ENCODE measurements at places on chromosomes 5 and 9. TPM values are rescaled to one million over a fixed set of nuclear protein-coding genes. Genes with fewer than 3 reads are reported as not detected.

The MEIKIN gene
- not detected for polyA plus RNA-seq

The STX17 gene
- 11.3 TPM for polyA plus RNA-seq

The WDR38 gene
- not detected for polyA plus RNA-seq

The RNF183 gene
- polyA plus RNA-seq, result not detected

The BAAT gene
- not detected for polyA plus RNA-seq

The TMEM215 gene
- polyA plus RNA-seq, result not detected

The CYSRT1 gene
- polyA plus RNA-seq, result 0.54 TPM

The LHX6 gene
- 0.60 TPM for polyA plus RNA-seq

- no peaks in the 10 kb centered on the region for H3K36me3 ChIP-seq
- peaks cover 4% of the 10 kb centered on the region for H3K4me1 ChIP-seq
- no peak overlapping the region for H3K27ac ChIP-seq
- H3K4me3 ChIP-seq, result no peak overlapping the region
- no peak for DNase-seq
- no peaks in the 10 kb centered on the region for H3K27me3 ChIP-seq
Observed at GRCh38 chr5:124839371-124839998, 93.0 kb upstream of the ZNF608 start.

DNA sequence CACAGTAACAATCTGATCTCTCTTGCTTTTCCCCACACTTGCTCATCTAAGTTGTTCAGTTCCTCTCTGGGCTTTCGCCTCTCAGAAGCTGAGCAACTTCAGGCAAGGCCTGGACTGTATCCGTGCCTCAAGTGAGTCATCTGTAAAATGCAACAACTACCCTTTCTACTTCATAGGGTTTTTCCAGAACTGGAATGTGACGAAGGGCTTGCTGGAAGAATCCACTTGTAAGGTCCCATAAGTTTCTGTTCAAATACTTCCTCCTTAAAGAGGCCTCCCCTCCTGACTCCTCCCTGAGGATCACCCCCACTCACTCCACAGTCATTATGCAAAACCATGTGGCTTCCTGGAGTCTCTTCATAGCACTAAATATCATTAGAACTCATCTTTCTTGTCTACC lies 17.5 kb upstream of the INSYN2B start:
- DNase-seq, result no peak
- H3K36me3 ChIP-seq, result no peaks in the 10 kb centered on the region
- no peak overlapping the region for H3K27ac ChIP-seq
- no peaks in the 10 kb centered on the region for H3K4me1 ChIP-seq
- H3K4me3 ChIP-seq, result no peak overlapping the region
- no peaks in the 10 kb centered on the region for H3K27me3 ChIP-seq

GRCh38 chr9:84756731-84757130 lies 87.2 kb downstream of the NTRK2 start:
- no peaks in the 10 kb centered on the region for H3K4me1 ChIP-seq
- no peak overlapping the region for H3K4me3 ChIP-seq
- H3K27me3 ChIP-seq, result no peaks in the 10 kb centered on the region

- H3K4me1 ChIP-seq, result no peaks in the 10 kb centered on the region
- DNase-seq, result no peak
- H3K27me3 ChIP-seq, result no peaks in the 10 kb centered on the region
- H3K36me3 ChIP-seq, result no peaks in the 10 kb centered on the region
Observed at GRCh38 chr5:130720355-130720754, 444.7 kb downstream of the HINT1 start.

- DNase-seq, result peak; percentile 52
- no peak overlapping the region for H3K27ac ChIP-seq
- H3K27me3 ChIP-seq, result peaks cover 12% of the 10 kb centered on the region
- H3K36me3 ChIP-seq, result no peaks in the 10 kb centered on the region
Observed at GRCh38 chr5:187042-187431, 4.3 kb upstream of the LRRC14B start.

GRCh38 chr5:66616520-66617225 lies 20.5 kb downstream of the MAST4 start:
- no peak overlapping the region for H3K4me3 ChIP-seq
- no peaks in the 10 kb centered on the region for H3K4me1 ChIP-seq
- H3K27ac ChIP-seq, result no peak overlapping the region
- H3K27me3 ChIP-seq, result no peaks in the 10 kb centered on the region
- no peaks in the 10 kb centered on the region for H3K36me3 ChIP-seq

DNA sequence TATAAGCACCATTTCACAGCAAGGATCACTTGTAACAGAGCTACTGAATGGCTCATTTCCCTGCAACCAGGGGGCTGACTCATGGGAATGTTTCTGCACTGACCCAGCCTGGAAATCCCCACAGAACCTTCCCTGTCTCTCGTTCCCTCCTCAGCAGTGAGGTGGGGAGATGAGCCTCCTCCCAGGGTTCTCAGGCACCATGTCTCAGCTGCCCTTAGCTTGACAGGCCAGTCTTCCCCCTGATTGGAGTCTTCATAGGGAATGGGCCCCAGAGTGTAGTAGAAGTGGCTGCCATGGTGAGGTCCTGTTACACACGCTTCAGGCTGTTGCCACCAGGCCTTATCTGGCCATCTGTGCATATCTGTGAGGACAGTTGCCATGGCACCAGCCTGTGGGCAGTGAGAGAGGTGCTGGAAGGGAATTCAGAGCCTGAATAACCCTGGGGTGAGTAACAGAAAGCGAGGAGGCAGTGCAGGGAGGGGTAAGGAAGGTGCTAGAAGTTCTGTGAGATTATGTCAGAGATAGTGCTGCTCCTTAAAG lies 324.4 kb downstream of the ENC1 start:
- H3K36me3 ChIP-seq, result no peaks in the 10 kb centered on the region
- H3K27ac ChIP-seq, result no peak overlapping the region
- H3K4me3 ChIP-seq, result no peak overlapping the region
- no peaks in the 10 kb centered on the region for H3K27me3 ChIP-seq
- no peaks in the 10 kb centered on the region for H3K4me1 ChIP-seq

GRCh38 chr5:30502277-30502676 lies 691.2 kb upstream of the CDH6 start:
- no peaks in the 10 kb centered on the region for H3K27me3 ChIP-seq
- no peaks in the 10 kb centered on the region for H3K36me3 ChIP-seq
- no peak for DNase-seq

DNA sequence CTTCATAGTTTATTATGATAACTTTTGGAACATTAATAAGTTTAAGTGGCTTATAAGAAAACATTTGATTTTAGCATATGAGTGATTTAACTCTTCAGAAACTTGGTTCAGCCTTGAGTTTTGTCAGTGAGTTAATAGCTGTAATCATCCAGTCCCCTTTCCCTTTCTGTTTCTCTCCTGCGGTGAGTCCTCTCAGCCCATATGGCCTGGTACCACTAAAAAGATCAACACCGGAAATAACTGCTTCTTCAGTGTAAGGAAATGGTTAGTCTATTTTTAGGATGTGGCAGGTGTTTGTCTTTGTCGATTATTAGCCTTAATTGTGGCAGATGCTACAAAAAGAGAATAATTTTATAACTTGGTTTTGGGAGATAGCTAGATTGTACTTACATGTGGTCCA lies 120.2 kb upstream of the GRHPR start:
- H3K4me3 ChIP-seq, result no peak overlapping the region
- no peaks in the 10 kb centered on the region for H3K36me3 ChIP-seq
- H3K4me1 ChIP-seq, result no peaks in the 10 kb centered on the region
- no peaks in the 10 kb centered on the region for H3K27me3 ChIP-seq

GRCh38 chr5:90546216-90546837 lies 12.3 kb upstream of the ADGRV1 start:
- H3K4me1 ChIP-seq, result no peaks in the 10 kb centered on the region
- DNase-seq, result no peak
- no peak overlapping the region for H3K4me3 ChIP-seq
- H3K27me3 ChIP-seq, result no peaks in the 10 kb centered on the region
- H3K27ac ChIP-seq, result no peak overlapping the region

- H3K27ac ChIP-seq, result no peak overlapping the region
- no peaks in the 10 kb centered on the region for H3K36me3 ChIP-seq
- no peaks in the 10 kb centered on the region for H3K4me1 ChIP-seq
- no peaks in the 10 kb centered on the region for H3K27me3 ChIP-seq
- DNase-seq, result peak; percentile 76
Observed at GRCh38 chr9:74777136-74777879, 110.4 kb downstream of the TRPM6 start.

GRCh38 chr5:171306166-171306565 lies 2.9 kb upstream of the TLX3 start:
- peaks cover 74% of the 10 kb centered on the region for H3K27me3 ChIP-seq
- H3K36me3 ChIP-seq, result no peaks in the 10 kb centered on the region
- no peak overlapping the region for H3K27ac ChIP-seq
- no peak overlapping the region for H3K4me3 ChIP-seq
- DNase-seq, result no peak

GRCh38 chr9:37801287-37801850 lies 772 bp downstream of the DCAF10 start:
- peak overlapping the region; percentile 91 for H3K27ac ChIP-seq
- peak overlapping the region; percentile 96 for H3K4me3 ChIP-seq
- no peaks in the 10 kb centered on the region for H3K27me3 ChIP-seq
- peaks cover 21% of the 10 kb centered on the region for H3K4me1 ChIP-seq
- DNase-seq, result no peak

DNA sequence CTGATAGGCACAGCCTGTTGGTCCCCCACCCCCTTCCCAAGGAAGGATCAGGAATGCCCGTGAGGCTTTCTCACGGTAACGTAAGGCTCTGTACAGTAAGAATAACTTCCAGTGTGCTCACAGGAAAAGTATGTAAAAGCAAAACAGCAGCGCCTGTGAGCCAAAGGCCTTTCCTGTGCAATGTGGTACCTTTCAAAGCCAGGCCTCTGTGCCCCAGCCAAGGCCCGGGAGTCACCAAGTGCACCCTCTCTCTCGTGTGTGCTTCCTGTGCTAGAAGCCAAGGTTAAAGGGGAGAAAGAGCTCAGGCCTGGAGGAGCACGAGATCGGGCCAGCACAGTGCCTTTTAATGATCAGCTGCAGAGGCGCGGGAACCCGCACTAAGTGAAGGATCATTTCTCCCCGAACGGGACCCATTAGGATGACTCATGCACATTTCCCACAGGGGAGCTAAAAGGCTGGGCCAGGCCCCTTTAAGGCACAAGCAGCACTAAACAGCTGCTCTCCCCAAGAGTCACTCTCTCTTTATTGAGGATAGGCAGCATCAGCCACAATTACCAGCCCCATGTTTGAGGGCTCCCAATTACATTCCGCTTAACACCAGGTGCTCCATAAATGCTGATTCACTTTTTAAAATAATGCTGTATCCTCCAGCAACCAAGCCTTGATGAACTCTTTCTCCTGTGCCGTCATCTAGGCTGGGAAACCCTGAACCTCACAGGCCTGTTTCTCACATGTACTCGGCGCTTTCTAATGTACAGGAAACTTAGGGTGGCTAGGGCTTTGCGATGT lies 42.8 kb downstream of the SHB start:
- DNase-seq, result peak; percentile 84
- H3K27ac ChIP-seq, result peak overlapping the region; percentile 81
- no peaks in the 10 kb centered on the region for H3K4me1 ChIP-seq
- H3K27me3 ChIP-seq, result no peaks in the 10 kb centered on the region
- no peaks in the 10 kb centered on the region for H3K36me3 ChIP-seq

DNA sequence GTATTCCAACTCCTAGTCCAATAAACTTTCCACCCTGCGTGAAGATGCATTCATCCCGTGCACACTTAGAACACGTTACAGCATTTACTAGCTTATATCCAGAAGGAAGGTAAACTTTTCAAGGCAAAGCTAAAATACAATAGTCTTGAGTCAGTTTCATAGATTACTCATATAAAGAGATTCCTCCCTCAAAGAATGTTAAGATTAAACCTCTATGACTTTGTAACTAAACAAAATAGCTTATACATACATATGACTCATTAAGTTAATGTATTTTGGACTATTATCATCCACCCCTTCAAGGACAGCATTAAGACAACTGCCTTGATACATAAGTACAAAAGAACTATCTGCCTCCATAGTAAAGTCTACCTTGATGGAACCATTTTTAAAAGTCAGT lies 36.1 kb downstream of the TLE1 start:
- H3K4me3 ChIP-seq, result no peak overlapping the region
- H3K4me1 ChIP-seq, result peaks cover 21% of the 10 kb centered on the region
- DNase-seq, result no peak
- no peak overlapping the region for H3K27ac ChIP-seq
- no peaks in the 10 kb centered on the region for H3K27me3 ChIP-seq

DNA sequence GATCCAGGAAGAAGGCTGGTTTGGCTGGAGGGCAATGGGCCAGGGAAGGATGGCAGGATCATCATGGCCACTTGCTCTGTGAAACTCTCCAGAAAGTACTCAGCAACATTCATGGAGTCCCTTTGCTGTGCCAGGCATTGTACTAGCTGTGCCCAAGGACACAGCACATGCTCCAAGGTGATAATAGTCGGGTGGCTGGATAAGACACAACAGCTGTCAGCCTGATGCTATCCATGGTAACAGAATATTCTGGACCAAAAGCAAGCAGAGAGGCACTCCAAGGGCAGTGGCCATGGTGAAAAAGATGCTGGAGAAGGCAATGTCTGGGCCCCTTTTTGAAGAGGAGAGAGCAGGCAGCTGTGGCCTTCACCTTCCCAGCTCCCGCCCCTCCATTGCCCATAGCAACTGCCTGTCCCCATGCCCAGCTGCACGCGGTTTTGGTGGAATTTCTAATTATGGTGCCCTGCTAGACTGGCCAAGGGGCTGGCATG lies 113.8 kb upstream of the CPEB4 start:
- no peak for DNase-seq
- H3K36me3 ChIP-seq, result no peaks in the 10 kb centered on the region

- peak; percentile 54 for DNase-seq
- H3K27ac ChIP-seq, result no peak overlapping the region
- no peaks in the 10 kb centered on the region for H3K4me1 ChIP-seq
- peaks cover 5% of the 10 kb centered on the region for H3K27me3 ChIP-seq
- no peaks in the 10 kb centered on the region for H3K36me3 ChIP-seq
Observed at GRCh38 chr5:180160215-180160614, 48.8 kb downstream of the RASGEF1C start.

GRCh38 chr5:126975796-126976195 lies 54.6 kb downstream of the MARCHF3 start:
- DNase-seq, result no peak
- no peak overlapping the region for H3K27ac ChIP-seq
- H3K36me3 ChIP-seq, result no peaks in the 10 kb centered on the region
- H3K4me1 ChIP-seq, result no peaks in the 10 kb centered on the region

- no peaks in the 10 kb centered on the region for H3K36me3 ChIP-seq
- no peak overlapping the region for H3K4me3 ChIP-seq
- H3K27ac ChIP-seq, result no peak overlapping the region
- H3K27me3 ChIP-seq, result no peaks in the 10 kb centered on the region
Observed at GRCh38 chr5:167820101-167820990, 471.1 kb upstream of the WWC1 start.

GRCh38 chr5:125463466-125464092 lies 717.1 kb upstream of the ZNF608 start:
- no peaks in the 10 kb centered on the region for H3K4me1 ChIP-seq
- H3K27me3 ChIP-seq, result no peaks in the 10 kb centered on the region
- H3K4me3 ChIP-seq, result no peak overlapping the region
- no peak overlapping the region for H3K27ac ChIP-seq

- no peaks in the 10 kb centered on the region for H3K36me3 ChIP-seq
- no peaks in the 10 kb centered on the region for H3K27me3 ChIP-seq
- DNase-seq, result no peak
- peaks cover 18% of the 10 kb centered on the region for H3K4me1 ChIP-seq
- no peak overlapping the region for H3K4me3 ChIP-seq
- no peak overlapping the region for H3K27ac ChIP-seq
Observed at GRCh38 chr9:68545033-68545705, 4.5 kb upstream of the TMEM252 start.

GRCh38 chr9:70597886-70598285 lies 183.4 kb upstream of the KLF9 start:
- DNase-seq, result no peak
- no peaks in the 10 kb centered on the region for H3K27me3 ChIP-seq
- H3K4me3 ChIP-seq, result no peak overlapping the region
- H3K36me3 ChIP-seq, result no peaks in the 10 kb centered on the region

Measured in sigmoid colon (tissue), 7 donors.